ENCODE measurements at places on chromosomes 1 and 21.

GRCh38 chr1:118589238-118589846 lies 398.8 kb downstream of the TBX15 start:
- no peak for DNase-seq

DNA sequence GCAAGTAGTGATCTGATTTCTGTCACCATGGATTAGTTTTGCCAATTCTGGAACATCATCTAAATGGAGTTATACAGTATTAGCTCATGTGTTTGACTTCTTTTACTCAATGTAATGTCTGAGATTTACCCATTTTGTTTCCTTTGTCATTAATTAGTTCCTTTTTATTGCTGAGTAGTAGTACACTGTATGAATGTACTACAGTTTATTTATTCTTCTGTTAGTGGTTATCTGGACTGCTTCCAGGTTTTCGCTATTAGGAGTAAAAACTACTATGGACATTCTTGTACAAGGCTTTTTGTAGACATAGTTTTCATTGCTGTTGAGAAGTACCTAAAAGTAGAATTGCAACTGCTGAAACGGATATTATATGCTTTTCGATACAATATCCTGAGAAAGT lies 14.1 kb downstream of the SUCO start:
- DNase-seq: no peak

DNA sequence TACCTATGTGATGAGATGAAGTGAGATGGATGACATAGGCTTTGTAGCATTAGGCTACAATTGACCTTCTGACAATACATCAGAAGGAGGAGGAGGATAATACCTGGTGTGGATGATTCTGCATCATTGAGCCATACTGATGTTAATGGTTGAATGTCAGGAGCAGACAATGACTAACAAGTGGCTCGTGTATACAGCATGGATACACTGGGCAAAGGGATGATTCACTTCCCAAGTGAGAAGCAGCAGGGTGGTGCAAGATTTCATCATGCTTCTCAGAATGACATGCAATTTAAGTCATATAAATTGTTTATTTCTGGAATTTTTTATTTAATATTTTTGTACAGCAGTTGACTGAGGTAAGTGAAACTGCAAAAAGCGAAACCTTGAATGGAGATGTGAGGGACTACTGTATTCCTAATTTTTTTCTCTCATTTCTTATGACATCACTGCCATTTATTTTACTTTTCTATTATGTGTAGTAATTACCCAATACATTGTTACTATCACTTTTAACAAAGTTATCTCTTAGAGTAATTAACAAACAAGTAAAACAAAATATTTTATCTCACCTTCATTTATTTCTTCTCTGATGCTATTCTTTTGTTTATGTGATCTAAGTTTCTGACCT lies 34.4 kb upstream of the COP1 start:
- DNase-seq: peak; percentile 39

DNA sequence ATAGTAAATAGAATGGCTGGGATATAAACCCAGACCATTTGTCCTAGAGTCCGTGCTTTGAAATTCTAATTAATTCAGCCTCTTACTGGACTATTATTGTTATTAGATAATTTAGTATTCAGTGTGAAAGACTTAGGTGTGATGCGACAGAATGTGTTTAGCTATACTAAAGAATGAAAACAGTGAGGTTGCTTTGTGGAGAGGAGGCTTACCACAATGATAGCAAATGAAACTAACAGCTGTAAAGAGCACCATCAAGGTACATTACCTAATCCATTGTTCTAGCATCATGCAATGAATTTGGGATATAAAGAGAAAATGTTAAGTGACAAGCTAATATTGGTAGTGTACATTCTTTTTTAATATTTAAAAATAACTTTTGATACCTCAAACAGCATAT lies 911.1 kb downstream of the KCNT2 start:
- no peak for DNase-seq

Data from activated CD4-positive, alpha-beta T cell treated with anti-CD3 and anti-CD28 coated beads, Interleukin-10, Interleukin-2, amounts not matched to agents 100 ng/mL and 50 ng/mL, durations not matched to agents 16 hours and 8 hours (primary cell).